ENCODE measurements at places on chromosomes 6 and 20.

GRCh38 chr20:30288346-30288745 is 969.1 kb upstream of the DEFB115 start:
- DNase-seq, result no peak

DNA sequence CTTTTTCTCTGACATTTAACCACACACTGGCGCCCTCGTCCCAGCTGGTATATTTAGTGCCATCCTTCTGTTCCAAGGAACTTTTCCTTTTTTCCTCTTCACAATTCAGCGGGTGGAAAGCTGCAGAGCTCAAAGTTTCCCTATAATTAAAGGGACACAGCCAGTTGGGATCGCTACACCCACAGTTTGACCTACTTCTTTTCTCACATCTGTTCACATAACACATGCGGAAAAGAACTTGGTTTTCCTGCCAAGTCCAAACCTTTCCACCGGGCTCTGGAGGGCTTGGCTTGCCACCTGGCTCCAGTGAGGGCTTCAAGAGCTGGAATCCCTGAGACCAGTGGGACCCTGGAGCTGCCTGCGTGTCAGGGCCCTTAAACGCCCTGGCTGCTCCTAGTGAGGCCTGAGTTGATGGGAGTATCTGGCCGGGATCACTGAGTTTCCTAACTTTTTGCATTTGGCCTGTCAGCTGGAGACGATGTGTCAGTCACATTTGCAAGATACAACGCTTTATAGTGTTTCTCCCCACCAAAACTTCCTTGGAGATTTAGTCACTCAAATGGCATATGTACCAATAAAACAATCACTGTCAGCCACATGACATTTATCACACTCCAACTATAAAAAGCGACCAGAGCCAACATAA is 176.0 kb downstream of the SASH1 start:
- no peak for DNase-seq

DNA sequence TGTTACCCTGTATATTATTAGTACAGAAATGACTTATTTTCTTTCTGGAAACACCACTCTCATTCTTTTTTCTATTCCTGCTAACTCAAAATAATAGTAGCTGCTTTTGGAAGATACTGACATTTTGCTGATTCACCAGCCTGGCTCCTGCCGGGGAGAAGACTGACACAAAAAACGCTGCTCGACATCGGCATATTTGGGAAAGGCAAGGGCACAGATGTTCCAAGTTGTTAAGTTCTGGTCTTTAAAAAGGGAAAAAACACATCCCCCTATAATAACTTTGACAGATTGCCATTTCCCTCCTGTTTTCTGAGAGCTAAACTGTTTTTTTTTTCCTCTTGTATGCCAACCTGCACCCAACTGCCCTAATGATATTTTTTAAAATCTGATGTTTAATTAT is 55.4 kb downstream of the CTNNBL1 start:
- no peak for DNase-seq

GRCh38 chr6:156741287-156742073 is 35.7 kb upstream of the ARID1B start:
- DNase-seq, result no peak

- DNase-seq, result no peak
Observed at GRCh38 chr6:134145786-134146185, 93.4 kb upstream of the SLC2A12 start.

- DNase-seq, result no peak
Observed at GRCh38 chr20:53021934-53022333, 49.8 kb downstream of the TSHZ2 start.

- DNase-seq, result no peak
Observed at GRCh38 chr6:29708432-29709179, 14.6 kb upstream of the HLA-F start.

DNA sequence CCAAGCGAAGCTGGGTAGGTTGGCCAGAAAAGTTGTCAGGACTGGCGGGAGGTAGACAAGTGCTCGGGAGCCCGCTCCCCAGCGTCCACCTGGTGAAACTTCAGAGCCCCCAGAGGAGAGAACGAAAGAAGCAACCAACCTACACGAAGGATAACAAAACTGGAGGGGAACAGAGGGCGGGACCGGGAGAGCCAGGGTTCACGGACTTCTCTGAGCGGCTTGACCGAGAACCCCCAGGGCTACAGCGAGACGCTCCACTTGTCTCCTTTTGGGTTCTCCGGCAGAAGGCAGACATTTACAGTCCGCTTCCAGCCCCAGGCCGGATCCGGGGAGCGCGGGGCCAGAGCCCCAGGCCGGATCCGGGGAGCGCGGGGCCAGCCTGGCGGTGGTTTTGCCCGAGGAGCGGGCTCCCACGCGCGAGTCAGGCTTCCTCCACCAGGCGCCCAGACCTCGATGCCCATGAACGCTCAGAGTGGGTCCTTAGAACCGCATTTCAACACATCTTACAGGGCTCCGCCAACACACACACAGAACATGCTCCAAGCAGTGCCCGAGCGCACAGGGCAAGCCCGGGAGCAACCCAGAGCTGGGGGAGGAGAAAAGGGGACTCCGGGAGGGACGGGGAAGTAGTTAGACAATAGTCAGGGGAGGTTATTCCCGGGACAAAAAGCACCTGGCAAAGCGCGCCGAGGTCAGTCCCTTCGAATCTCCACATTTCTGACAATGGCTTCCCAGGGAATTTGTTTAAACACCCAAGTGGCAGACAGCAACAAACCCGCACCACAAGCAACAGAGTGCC is 1.1 kb downstream of the PTPRK start:
- DNase-seq, result peak; percentile 34

DNA sequence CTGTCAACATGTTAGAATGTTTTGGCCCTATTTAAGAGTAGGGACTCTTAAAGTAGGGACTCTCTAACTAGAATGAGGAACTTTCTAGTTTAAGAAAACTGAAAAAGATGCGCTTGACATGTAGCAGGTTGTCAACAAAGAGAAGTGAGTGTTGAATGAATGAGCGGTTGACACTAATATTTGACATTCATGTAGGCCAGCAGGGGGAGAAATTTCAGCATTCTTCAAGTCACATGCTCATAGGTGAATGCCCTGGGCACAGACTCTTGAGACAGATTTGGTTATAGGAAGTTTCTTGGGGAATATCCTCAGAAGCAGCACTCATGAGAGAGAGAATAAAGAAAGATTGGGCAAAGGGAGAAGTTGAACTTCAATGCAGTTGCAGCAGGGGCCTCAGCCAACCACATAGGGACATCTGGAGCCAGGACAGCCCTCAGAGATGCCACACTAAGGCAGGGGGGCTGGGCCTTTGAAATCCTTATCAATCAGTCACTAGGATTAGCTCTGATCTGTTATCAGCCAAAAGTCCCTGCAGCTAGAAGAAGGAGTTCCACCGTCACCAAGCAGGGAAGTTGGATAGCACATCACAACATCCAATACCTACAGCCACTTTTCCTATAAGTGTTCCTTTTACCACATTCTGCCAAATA is 145.1 kb upstream of the FKBP1C start:
- DNase-seq, result no peak

DNA sequence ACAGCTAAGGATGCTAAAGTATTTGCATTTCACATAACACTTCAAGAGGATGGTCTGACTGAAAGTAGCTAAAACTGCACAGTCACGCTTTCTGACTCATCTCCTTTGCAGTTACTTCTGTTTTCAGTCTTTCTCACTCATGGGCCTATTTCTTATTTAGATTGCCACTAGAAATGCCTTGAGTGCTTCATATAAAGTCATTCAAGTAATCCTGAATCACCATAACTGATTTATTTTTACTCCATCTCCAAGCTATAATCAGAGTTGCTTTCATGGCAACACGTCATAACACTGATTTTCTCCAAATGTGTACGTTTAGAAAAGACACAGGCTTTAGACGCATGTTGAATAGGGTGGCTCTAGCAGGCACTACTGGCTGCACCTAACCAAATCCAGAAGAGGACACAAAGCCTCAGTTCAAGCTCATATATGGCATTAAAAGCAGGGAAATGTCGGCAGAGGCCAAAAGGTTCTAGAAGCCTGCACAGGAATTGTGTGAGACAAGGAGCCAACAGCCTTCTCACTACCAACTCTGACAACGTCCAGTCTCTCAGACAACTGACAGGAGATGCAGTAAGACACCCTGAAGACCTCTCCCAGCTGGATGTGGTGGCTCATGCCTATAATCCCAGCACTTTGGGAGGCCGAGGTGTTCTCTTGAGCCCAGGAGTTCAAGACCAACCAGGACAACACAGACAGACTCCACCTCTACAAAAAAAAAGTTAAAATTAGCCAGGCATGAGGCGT is 64.1 kb upstream of the BEND6 start:
- DNase-seq, result no peak

- DNase-seq, result no peak
Observed at GRCh38 chr6:133466680-133467079, 225.5 kb downstream of the EYA4 start.

- peak; percentile 40 for DNase-seq
Observed at GRCh38 chr6:26520237-26520849, 17.8 kb upstream of the HMGN4 start.

DNA sequence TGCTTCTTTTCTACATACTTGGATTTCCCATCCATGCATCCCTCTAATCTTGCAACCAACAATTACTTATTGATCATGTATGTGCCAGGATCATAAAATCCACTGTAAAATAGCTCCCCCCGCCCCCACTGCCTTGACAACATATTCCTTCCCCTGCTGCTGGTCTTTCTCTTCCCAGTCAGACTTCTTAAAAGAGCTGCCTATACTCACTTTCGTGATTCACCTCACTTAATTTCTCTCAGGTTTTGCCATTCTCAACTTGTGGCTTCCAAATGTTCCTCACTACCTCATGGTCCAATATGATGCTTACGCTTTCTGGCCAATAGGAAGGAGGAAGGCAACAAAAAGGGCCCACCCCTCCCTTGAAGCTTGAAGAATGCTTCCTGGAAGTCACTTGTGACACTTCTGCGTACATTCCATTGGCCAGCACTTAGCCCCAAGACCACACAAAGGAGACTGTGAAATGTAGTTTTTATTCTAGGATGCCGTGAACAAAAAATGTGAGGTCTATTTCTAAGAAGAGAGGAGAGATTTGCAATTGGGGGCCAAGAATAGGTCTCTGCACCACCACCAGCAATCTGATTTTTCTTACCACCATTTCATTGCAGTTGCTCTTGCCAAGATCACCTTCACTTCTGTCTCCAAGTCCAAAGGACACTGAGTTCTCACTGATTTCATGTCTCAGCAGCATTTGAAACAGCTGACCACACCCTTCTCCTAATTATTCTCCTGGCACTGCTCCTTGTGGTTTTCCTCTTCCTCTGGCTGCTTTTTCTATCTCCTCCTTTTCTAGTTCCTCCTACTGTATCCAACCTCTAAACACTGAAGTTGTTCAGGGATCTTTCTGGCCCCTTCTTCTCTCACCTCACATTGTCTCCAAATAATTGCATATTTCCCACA is 30.8 kb downstream of the CD164 start:
- DNase-seq, result no peak

- no peak for DNase-seq
Observed at GRCh38 chr20:1346315-1346969, 17.5 kb upstream of the SDCBP2 start.

DNA sequence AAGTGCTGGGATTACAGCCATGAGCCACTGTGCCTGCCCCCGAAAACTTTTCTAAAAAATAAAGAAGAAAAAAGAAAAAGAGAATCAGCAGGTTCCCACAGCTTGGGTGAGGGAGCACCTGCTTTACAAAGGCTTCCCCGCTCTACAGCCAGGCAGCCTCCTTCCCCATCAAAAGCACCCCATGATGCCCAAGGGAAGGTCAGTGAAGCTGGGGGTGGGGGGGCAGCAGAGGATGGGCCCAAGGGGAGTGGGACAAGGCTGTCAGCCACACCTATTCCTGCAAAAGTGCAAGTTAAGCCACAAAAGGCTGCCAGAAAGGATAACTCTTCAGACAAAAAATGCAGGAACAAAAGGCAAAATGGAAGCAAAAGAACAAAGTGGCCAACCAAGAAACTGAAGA is 72.5 kb downstream of the FAM50B start:
- no peak for DNase-seq
